ENCODE measurements at places on chromosomes 1 and 21.

DNA sequence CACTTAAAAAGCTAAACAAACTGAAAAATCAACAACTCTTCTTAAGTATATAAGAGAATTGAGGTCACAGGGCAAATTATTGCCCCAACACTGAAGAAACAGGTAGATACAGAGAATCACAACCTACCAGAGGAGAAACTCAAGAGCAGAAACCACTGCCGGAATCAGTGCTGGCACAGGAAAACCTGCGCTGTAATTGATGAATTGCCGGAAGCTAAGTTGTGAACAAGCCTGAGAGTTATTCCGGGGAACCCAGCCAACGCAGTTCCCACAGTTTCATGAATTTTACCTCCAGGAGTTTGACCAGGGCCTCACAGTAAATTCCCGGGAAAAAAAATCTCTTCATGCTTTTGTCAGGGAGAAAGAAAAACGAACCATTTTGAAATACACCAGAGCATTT is 657.1 kb upstream of the BRINP3 start:
- no peak for DNase-seq

DNA sequence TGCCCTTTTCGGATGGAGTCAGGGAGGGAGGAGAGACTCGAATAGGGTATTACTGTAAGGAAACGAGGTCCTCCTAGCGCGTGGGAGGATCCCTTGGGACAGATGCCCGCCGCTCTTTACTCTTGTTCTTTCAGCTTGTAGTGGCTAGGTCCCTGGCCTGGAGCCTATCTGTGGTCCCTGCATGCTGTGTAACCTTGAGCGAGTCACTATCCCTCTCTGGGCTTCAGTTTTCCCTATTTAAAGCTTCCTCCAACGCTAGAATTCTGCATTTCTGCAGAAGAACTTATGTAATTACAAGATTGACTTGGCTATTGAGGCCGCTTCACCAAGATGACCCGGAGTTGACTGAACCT is 744 bp downstream of the MIER1 start:
- DNase-seq: no peak

DNA sequence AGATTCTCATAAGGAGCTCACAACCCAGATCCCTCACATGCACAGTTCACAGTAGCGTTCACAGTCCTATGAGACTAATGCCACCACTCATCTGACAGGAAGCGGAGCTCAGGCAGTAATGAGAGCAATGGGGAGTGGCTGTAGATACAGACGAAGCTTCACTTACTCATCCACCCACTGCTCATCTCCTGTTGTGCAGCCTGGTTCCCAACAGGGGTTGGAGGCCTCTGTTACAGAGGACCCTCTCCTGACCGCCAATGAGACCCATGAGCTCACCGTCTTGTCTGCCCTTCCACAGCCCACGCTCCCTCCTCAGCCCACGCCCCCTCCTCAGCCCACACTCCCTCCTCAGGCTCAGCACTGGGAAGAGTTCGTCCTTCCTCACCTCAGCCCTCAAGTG is 39.6 kb downstream of the RSPH1 start:
- DNase-seq: peak; percentile 47

GRCh38 chr1:186905561-186905960 is 76.8 kb downstream of the PLA2G4A start:
- DNase-seq: no peak

DNA sequence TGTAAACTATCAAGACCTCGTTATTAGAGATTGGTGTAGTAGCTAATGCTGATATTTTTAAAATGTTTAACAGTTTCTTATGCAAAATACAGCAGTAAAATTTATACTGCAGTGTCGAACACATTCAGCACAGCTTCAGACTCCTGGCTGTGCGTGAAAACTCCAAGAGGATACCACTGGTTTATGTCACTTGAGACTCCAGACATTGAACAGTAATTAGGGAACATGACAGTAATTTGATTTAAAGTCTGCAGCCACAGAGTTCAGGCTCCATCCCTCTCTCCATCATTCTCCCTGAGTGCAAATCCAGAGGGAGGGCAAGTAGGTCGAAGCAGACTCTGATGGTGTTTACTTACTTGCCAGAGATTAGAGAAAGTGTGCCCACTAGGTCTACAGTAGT is 94.2 kb downstream of the AK5 start:
- DNase-seq: no peak

DNA sequence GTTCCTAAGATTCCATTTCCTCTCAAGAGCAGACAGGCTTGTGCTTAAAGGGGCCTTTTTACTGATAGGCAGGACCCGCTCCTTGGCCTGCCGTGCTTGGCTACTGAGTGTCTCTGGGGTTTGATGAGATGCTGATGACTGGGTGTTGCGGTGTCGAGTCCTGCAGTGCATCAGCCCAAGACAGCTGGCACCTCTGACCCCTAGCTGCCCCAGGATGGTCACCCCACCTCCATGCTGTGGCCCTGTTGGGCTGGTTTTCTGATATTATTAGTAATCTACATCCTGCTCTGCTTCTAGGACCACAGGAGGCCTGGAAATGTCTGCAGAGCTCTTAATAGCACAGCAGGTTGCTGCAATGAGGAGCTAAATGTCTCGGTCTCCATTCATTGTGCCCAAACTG is 28.7 kb downstream of the LRRC71 start:
- no peak for DNase-seq

DNA sequence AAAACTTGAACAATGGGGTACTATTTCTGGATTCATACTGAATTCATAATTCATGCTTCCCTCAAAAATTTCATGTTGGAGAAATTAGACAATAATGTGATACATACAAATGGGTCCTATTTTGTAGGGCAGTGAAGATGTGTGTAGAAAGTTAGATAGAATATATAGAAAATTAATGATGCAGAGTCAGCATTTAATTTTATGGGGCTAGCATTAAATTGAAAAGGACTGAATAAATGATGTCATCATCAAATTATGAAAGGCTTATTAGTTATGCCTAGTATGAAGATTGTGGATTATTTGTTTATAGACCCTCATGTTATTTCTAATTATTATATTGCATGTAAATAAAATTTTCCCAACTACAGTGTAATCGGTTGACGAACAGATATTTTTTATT is 119.1 kb downstream of the ADGRL4 start:
- DNase-seq: no peak

- no peak for DNase-seq
Observed at GRCh38 chr1:29830916-29831315, 594.6 kb downstream of the PTPRU start.

DNA sequence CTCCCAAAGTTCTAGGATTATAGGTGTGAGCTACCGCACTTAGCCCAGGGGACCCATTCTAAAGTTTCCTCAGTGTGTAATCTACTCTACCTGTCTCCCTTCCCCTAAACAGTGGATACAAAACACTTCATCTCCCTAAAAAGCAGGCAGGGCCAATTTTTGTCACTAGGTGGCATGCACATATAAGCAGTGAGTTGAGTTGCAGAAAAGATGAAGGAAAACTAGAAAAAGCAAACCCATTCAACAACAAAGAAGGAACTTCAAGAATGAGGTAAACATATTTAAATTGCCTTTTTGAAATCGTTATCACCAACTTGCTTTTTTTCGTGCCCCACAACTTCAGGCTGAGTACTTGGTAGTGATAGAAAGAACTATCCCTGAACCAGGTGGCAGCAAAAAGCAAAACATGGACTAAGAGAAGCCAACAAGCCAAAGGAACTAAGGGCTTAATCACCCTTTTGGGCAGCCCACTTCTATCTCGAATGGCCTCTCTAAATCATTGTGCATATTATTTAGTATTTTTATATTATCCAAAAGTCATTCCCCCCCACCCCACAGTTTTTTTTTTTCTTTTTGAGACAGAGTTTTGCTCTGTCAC is 19.7 kb upstream of the ALDH9A1 start:
- peak; percentile 46 for DNase-seq

GRCh38 chr1:147907786-147908509 is 5.4 kb downstream of the GJA8 start:
- DNase-seq: no peak

DNA sequence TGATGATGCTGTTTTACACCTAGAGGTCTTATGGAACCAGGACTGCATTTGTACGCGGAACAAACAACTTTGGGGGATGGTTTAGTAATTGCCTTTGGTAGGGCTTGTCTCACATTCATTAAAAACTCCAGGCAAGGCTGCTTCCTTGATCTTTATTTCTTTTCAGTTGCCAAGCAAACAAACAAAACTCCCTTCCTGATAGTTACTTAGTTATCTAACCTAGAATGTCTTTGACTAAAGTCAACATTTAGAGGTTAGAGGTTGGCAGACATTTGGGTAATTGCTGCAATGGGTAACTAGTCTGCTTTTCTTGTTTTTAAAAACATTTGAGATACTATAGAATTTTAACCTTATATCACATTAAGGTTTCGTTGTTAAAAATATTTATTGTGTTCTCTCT is 500.9 kb upstream of the PTBP2 start:
- no peak for DNase-seq

DNA sequence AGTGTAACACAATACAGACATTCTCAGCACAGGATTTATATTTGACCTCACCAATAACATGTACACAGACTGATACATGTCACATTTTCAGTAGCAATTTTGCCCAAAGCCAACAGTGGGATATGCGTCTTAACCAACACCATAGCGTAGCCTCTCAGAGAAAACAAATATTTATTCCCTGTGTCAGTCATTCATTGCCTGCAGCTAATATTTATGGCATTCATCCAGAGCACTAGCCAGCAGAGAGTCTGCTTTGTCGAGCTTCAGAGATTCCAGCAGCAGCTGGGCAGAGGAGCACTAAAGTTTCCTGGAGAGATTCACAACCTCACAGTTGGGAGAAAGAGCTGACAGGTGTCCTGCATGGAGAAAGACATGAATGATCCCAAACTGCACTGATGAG is 400.7 kb upstream of the DAB1 start:
- DNase-seq: no peak

GRCh38 chr1:226832613-226833012 is 37.8 kb upstream of the PSEN2 start:
- DNase-seq: no peak

GRCh38 chr1:201299968-201300367 is 16.7 kb downstream of the PKP1 start:
- DNase-seq: no peak

GRCh38 chr1:167373398-167373797 is 144.9 kb downstream of the CD247 start:
- no peak for DNase-seq

- DNase-seq: no peak
Observed at GRCh38 chr1:242201090-242201489, 202.2 kb upstream of the MAP1LC3C start.

- DNase-seq: no peak
Observed at GRCh38 chr1:205616563-205617293, 15.1 kb downstream of the ELK4 start.

DNA sequence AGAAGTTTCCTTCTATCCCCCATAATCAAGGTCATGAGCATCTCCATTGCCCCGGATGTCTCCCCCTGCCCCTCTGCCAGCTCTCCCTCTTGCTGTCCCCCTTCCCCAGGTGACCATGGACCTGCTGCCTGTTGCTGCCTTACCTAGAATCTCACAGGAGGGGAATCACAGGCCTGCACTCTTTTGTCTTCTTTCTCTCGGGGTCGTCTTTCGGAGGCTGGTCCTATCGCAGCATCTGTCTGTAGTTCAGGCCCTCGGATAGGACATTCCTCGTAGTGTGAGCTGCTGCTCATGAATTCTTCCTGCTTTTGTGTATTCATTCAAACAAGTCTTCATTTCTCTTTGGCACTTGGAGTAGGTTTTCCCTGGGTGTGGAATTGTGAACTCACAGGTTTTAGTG is 39.9 kb upstream of the ACTRT2 start:
- DNase-seq: no peak

- no peak for DNase-seq
Observed at GRCh38 chr1:188988589-188988988, 1489.1 kb downstream of the BRINP3 start.

GRCh38 chr1:236417336-236417735 is 23.2 kb downstream of the EDARADD start:
- peak; percentile 54 for DNase-seq

DNA sequence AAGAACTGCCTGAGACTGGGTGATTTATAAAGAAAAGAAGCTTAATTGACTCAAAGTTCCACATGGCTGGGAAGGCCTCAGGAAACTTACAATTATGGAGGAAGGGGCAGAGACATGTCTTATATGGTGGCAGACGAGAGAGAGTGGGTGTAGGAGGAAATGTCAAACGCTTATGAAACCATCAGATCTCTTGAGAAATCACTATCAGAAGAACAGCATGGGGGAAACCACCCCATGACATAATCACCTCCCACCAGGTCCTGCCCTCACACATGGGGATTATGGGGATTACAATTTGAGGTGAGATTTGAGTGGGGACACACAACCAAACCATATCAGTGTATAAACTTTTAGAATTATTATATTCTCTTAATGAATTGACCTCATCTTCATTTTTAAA is 335.9 kb upstream of the DPYD start:
- no peak for DNase-seq

GRCh38 chr21:43602266-43603232 is 56.7 kb downstream of the HSF2BP start:
- DNase-seq: no peak

DNA sequence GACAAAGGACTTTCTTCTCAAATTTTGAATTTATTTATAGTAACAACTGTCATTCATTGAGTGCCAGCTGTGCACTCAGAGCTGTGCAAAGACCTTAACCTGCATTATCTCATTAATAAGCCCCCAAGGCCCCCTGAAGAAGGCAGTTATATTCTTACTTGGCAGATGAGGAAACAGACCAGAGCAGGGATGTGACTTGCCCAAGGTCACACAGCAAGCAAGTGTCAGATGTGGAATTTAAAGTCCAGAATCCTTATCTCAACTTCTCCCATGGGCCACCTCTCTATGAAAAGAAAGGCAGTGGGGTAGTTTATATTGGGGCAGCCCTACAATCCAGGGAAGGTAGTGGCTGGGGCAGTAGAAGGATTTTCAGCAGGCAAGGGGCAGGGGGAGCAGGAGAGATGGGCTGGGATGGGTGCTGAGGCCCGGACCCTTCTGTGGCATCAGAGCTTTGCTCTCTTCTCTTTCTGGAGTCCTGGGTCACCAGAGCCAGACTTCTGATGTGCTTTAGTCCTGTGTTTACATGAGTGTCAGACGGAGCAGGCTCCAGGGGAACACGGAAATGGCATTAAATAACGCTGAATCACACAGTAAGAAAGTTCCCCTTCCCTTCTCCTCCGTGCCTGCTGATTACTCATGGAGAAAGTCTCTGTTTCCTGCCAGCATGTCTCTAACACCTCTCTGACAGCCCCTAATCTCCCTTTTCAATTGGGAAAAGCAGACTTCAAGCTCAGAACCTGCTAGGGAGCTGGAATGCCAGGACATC is 39.5 kb downstream of the EPHB2 start:
- DNase-seq: no peak

GRCh38 chr21:45226540-45227326 is 61.0 kb downstream of the POFUT2 start:
- DNase-seq: peak; percentile 52

DNA sequence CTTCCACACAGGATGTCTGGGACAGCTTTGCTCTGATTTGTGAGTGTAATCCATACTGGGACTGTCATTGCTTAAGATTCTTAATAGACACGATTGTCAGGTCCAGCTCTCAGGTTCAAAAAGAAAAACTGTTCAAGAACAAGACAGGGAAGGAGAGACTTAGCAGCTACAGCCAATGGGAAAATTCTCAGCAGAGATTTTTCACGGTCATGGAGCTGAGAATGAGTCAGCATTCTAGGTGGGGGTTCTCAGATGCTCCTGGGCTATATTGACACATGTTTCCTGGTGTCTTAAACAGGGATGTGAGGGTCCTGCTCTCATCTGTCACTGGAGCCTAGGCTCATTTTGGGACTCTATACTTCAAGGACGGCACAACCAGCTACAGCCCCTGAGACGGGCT is 318.3 kb downstream of the RRAGC start:
- DNase-seq: no peak
